ENCODE measurements at places on chromosomes 4 and X. TPM values are rescaled to one million over a fixed set of nuclear protein-coding genes. Genes with fewer than 3 reads are reported as not detected.

GRCh38 chr4:9811806-9812205 is 30.4 kb downstream of the DRD5 start:
- DNase-seq, result no peak

The FRG2 gene
- total RNA-seq, result not detected

The DCX gene
- total RNA-seq, result not detected

DNA sequence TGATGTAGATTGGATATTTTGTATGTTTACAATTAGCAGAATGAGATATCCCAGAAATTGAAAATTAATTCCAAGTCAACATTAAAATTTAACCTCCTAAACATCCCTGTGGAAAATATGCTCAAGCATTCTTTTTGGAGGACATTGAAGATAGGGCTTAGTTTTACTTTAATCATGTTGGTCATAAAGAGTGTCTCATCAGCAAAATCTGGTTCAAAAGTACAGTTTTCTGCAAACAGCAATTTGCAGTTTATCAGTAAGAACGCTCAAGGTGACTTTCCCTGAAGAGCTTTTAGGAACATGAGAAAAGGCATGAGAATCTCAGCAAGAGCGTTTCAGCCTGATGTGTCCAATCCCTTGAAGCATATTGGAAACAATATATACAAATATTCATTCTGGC is 889.8 kb downstream of the CENPC start:
- no peak for DNase-seq

DNA sequence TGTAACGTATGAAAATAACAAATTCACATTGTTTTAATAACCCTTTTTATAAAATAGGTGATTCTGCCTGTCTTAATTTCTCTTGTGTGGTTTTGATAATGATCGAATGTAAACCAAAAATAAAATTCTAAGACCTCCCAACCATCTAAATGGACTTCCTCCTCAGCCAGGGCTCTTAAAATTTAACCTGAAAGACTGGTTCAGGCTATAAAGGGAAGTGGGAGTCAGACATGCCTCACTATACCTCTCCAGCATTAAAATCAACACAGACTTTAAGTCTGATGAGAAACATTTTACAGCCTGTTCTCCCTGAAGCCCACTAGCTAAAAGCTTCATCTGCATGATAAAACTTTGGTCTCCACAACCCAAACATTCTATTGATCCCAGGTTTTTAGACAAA is 97.6 kb upstream of the STIM2 start:
- no peak for DNase-seq

The KDM6A gene
- total RNA-seq, result 9.9 TPM

- no peak for DNase-seq
Measured at GRCh38 chr4:24999392-25000089, 31.2 kb downstream of the LGI2 start.
